ENCODE measurements at places on chromosomes 7 and 10.

DNA sequence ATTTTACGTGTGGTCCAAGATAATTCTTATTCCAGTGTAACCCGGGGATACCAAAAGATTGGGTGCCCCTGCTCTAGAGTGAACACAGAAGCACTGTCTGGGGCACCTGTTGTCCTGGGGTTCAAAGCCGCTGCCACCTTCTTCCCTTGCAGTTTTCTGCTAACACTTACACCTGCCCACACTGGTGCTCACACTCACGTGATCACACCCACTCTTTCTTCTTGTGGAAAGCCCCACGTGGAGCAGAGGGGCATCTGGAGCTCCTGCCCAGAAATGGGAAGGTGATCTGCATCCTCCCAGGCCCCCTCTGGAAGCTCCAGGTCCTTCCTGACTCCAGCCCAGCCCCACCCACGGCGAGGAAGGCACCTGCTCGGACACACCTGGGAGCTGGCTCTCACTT is 42.9 kb downstream of the PTPRN2 start:
- no peak for DNase-seq

- no peak for DNase-seq
These were observed 64.9 kb downstream of the SCRN1 start for GRCh38 chr7:29924684-29925083.

DNA sequence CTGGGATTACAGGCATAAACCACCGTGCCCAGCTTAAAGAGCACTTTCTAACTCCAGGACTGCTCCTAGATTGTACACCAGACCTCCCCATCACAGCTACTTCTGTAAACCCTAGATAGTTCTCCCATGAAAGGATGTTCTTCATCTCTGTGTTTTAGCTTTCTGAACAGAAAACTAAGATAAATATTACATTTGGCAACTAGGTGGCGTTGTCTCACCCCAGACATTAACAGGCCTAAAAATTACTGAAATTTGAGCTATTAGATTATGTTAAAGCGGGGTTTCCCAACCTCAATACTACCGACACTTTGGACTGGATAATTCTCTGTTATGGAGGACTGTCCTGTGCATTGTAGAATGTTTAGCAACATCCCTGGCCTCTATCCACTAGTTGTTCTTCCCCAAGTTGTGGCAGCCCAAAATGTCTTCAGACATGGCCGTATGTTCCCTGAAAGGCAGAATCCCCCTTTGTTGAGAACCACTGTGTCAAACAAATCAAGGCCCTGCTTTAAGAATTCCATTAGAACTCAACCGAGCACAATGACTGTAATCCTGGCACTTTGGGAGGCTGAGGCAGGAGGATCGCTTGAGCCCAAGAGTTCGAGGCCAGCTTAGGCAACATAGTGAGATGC is 19.1 kb downstream of the ATOH7 start:
- no peak for DNase-seq

DNA sequence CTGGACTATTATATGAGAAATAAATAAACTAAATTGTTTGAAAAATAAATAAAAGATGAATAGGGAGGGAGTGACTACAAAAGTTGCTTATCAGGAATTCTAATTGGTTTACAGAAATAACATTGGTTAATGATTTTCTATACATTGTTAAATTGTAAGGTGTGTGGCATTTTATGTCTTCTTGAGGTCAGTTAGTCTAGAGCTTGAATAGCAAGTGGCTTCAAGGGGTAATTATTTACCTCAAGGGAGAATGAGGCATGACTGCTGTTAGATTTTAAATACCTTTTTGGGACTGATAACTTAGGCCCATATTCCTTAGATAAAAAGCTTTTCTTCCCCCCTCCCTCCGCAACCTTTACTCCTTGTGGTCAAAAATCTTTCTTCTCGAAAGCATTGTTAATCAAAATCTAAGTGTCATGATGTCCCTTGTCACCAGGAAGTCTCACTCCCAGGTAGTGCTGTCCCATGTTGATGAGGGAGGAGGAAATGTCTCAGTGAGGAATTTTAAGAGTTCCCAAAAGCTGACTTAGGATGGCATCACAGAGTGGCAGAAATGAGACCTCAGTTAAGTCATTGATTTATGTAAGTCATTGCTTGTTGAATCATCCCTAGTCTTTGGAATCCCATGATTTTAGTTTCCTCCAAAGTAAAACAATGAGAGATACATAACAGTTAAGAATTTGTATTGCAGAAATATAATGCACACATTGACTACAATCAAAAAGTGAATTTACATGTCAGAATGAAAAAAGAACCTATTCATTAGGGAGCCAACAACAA is 71.5 kb downstream of the MAPK8 start:
- no peak for DNase-seq

DNA sequence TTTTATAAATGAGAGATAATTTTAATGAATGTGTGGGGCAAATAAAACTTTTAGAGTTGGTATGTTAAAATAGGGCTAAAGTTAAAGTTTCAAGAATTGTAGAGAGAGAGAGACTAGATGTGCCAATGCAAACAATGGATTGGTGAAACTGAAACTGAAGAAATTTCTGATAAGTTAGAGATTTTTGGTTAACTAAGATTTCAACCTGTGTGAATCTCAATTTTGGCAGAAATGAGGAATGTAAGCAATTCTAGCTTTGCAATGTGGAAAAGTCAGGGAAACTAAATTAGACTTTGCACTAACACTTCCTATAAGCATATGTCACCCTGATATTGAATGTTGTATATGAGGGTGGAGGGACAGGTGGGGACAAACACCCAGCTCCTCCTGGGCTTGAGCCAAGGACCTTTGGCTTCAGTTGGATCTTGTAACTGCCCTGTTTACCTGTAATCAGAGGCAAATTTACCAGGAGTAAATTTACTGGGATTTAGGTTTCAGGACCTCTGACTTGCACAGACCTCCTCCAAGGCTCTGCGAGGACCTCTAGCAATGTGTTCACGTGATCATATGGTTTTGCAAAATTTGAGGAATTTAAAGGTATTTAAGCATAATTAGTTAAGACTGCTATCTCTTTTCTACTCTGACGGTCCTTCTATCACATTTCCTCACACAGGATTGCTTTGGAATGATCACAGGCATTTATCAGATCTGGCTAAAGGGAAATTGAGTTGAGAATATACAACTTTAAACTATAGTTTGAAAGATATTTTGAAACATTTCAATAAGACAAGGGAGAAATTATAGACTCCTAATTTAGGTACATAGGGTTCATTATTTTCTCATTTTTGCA is 33.1 kb upstream of the RPA3 start:
- no peak for DNase-seq

DNA sequence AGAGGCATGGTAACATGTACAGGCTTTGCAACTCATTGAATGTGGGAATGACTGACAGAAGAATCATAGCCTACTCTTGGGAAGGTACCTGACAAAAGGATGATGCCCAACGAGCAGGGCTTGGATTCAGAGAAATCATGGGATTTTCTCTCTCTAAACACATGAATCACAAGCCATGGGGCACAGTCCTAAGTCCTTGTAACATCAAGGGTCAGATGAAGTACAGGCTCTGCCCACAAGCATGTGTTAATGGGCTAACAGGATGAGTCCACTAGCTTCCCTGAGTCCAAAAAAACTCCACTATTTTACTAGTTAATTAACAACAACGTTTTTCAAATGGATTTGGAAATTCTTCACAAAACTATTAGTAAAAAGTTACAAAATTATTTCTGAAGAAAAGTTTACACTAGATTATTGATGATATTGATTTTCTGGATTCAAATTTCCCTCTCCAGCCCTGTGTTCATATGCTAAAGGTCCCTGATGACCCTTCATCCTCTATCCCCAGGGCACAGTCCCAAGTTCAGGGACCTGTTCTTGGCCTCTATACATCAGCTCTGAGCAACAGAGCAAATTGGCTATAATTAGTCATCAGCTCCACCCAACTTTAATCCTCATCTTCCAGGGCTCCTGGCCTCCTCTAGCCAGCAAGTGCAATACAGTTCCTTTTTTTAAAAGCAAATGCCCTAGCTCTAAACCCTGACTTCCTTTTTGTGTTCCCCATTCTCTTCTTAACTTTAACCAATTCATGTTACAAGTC is 99.8 kb downstream of the GSAP start:
- no peak for DNase-seq

- no peak for DNase-seq
These were observed 106.8 kb downstream of the ARHGAP22 start for GRCh38 chr10:48497780-48498770.
